Sciatic nerve (tissue), 2 donors: ENCODE measurements at places on chromosomes 11 and 22.
A peak's percentile ranks its signal among the peaks of the same experiment; 100 is the strongest.

DNA sequence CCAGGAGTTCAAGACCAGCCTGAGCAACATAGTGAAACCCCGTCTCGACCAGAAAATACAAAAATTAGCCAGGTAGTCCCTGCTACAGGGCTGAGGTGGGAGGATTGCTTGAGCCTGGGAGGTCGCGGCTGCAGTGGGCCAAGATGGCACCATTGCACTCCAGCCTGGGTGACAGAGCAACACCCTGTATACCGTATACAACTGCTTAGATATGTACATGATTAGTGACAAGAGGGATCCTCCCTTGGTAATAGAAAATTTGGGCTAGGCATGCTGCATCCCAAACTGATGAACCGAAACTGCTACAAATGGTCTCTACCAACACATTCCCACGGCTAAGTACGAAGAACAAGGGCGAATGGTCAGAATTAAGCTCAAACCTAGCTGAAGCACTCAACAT is 12.2 kb upstream of the SLC37A4 start:
- no peak for DNase-seq

DNA sequence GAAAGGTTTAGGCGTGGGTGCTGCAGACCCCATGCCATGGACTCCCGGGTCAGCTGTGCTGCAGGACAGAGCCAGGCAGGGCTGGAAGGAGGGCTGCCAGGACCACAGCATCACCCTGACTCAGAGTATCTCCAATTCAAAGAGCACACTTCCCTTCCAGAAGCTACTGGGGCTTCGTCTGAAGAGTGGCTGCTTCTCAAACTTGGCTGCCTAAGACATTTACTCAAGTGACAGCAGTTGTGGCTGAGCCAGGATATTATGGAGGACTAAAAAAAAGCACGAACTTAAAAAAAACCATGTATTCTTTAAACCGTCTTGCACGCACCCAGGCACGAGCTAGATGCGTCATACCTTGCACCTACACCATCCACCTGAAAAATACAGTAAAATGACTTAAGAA is 13.0 kb upstream of the BID start:
- DNase-seq, result no peak

- DNase-seq, result no peak
These were observed 21.4 kb downstream of the MRGPRG start for GRCh38 chr11:3197044-3197695.

- no peak for DNase-seq
These were observed 131.8 kb downstream of the KIRREL3 start for GRCh38 chr11:126868741-126869140.

DNA sequence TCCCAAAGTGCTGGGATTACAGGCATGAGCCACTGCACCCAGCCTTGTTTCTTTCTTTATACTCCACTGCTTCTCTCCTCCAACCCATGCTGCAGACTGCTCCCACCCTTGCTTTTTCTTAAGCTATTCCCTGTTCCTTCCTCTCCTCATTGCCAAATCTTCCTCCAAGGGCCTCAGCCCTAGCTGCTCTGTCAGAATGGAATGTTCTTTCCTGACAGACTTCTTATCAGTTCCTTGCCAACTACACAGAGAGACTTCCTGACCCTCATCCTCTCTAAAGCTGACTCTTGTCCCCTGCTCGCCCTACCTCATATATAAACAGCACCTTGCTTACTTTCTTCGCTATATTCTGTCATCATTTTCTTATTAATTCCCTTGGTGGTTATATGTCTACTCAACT is 16.9 kb upstream of the PIK3C2A start:
- no peak for DNase-seq

- DNase-seq, result no peak
These were observed 1165.1 kb downstream of the LRRC4C start for GRCh38 chr11:40294349-40294735.

DNA sequence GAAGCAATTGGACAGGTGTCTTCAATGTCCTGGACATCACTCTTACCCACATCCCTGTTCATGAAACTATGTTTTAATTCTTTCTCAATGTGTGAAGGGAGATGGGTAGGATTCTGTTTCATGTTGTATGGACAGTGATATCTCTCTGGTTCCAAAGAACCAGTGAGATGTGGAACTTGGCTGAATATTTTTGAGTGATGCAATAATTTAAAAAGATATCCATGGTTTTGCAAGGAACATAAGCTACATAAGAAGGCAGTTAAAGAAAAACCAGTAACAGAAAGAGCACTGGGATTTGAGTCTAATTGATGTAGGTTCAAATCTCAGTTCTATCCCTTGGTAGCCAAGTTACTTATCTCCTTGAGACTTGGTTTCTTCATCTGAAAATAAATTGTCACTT is 7.7 kb upstream of the ELF5 start:
- no peak for DNase-seq

- no peak for DNase-seq
These were observed 141.0 kb downstream of the SLC17A6 start for GRCh38 chr11:22479208-22479607.

DNA sequence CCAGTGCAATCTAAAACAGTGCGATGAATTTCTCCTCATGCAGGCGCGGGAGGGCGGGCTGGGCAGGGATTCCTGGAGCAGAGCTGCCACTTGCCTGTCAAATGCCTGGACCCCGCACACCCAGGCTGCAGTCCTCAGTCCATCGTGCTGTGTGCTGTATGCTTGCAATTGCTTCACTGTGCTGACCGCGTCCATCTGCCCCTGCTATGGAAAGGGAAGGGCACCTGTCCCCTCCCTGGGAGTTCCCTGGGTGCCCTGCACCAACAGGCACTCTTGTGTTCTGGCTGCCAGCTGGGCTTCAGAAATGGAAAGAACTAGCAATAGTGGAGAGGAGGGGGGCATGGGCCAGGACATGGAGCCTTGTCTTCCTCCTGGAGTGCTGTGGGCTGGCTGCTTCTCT is 185.4 kb upstream of the B3GAT1 start:
- no peak for DNase-seq

DNA sequence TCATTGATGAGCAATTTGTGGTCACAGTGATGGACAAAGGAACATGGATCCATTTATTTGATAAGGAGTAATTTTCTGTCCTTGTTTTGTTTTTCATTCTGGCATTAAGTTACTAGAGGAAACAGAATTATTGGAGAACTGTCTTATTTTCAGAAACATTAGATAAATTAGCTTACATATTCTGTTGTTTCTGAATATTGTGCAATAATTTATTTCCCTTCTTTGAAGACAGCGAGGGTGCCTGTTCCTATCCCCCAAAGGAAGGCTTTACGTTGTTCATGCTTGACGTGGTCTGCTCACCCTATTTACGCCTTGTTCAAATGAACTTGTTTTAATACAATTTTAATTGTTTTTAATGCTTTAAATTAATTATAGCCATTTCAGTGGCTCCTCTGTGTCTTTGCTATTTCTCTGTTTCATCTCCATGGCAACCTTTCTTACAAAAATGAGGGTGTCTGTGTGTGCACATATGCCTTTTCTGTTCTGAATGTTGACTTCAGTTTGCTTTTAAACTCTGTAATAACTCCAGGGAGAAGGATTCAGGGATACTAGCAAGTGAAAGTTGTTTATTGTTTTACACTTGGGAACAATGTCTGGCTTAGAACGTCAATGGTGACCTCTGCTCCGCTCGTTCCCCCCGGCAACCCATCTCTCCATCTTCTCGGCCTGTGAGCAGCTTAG is 138.3 kb upstream of the PLET1 start:
- DNase-seq, result no peak

GRCh38 chr22:44026630-44027511 is 2.8 kb downstream of the PARVB start:
- DNase-seq, result peak; percentile 81

DNA sequence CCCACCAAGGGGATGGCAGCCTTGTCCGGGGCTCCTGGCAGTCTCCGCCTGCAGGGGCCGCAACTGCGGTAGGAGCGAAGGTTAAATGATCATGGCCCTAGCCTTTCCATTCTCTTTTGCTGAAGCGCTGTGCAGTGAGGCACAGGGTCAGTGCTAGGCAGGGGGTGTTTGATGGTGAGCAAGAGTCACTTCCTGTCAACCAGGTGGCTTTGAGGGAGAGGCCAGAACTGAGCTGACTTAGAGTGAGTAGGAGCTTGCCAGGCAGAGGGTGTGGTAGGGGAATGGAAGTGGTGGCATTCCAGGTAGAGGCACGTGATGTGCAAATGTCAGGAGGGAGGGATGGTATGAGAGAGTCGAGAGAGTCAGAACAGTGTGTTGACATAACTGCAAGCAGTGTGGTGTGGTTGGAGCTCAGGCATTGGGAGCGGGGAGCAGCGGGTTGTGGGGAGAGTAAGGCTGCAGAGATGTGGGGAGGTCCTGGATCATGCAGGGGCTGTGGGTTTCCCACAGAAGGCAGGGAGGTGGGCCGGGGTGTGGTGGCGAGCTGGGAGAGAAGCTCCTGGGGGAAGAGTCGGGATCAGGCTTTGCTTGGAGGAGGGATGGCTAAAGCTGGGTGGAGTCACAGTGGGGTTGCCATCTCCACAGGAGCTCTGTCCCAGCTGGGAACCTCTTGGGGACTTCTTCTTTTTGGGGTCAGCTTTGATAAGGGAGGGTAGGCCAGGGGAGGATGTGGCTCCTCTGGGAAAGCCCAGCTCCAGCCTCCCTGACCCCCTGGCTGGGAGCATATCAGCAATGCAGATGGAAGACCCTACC is 33.3 kb downstream of the AMPD3 start:
- DNase-seq, result no peak

- no peak for DNase-seq
These were observed 21.6 kb upstream of the BBOX1 start for GRCh38 chr11:27018902-27019529.

DNA sequence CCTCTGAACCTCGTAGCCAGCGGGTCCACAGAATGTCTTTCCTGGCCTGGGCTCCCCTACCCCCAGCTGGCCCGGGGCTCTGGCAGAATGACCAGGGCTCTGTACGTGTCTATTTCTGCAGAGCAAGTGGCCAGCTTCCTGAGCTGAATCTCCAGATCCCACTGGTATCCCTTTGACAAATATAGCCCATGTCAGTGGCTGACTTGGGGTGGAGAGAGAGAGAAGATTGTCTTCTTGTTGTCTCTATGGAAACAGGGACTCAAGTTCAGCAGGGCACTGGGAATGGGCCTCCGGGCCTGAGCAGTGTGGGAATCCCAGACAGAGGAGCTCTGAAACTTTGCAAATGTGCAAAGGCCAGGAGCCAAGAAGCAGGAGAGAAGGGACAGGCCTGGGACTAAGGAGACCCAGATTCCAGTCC is 33.9 kb downstream of the ANO1 start:
- no peak for DNase-seq

DNA sequence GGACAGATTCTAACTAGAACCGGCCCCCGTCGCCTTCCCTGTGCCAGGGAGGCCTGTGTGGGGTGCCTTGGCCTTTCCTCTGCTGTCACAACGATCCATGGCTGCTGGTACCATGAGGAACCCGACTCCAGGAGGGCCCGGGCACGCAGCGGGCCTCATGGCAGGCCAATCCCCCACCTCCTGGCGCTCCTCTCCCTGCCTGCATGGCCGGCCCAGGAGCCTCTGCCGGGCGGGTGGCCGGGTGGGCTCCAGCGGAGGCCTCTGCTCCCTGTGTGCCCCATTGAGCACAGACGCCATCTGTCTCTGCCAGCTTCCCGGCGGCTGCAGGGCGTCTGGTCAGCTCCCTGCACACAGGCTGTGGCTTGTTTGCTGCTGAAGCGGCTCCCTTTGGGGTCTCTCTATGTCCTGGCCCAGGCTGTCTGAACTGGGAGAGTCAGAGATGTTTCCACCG is 86.5 kb downstream of the MYEOV start:
- peak; percentile 51 for DNase-seq

DNA sequence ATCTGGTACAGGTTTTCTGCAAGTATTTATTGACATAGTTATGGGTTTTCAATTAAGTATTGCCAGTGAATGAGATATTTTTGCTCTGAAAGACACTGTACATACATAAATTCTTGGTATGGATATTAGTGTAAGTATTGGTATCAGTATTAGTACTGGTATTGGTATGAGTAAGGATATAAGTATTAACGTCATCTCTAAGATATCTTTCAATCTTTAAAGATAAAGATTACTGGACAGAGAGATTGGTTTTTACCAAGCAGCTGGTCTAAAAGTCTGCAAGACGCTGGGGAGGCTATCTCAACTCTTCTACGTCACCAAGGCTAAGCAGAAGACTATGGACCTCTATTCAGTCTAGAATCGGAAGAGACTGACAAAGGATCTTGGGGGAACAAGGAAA is 234.5 kb downstream of the NXPE2 start:
- DNase-seq, result no peak
